ENCODE measurements at places on chromosomes 13 and 19. TPM values are rescaled to one million over a fixed set of nuclear protein-coding genes. Genes with fewer than 3 reads are reported as not detected.

PALM3 gene
- 0.22 TPM for total RNA-seq

ZNF610 gene
- 3.1 TPM for total RNA-seq

FOXA3 gene
- not detected for total RNA-seq

CLDN10 gene
- 0.29 TPM for total RNA-seq

PSG1 gene
- total RNA-seq = not detected

CYP2B6 gene
- total RNA-seq = not detected

ZNF607 gene
- 2.4 TPM for total RNA-seq

URAD gene
- total RNA-seq = not detected

ZNF222 gene
- total RNA-seq = 2.7 TPM
